ENCODE measurements at places on chromosomes 6 and 20.

GRCh38 chr6:136927292-136927691 lies 5.2 kb downstream of the SLC35D3 start:
- H3K36me3 ChIP-seq = no peaks in the 10 kb centered on the region
- H3K27ac ChIP-seq = no peak overlapping the region
- H3K27me3 ChIP-seq = peaks cover 19% of the 10 kb centered on the region
- DNase-seq = no peak
- H3K4me1 ChIP-seq = peaks cover 15% of the 10 kb centered on the region

DNA sequence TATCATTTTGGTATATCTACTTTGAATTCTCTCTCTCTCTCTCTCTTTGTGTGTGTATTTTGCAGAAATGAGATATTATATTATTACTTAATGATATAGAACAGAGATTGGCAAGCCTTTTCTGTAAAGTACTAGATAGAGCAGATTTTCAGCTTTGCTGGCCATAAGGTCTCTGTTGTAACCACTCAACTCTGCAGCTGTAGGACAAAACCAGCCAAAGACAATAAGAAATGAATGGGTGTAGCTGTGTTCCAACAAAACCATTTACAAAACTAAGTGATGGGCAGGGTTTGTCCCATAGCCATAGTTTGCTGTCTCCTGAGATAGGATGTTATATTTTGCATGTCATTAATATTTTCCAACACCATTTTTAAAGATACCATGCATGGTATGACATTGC lies 91.2 kb upstream of the TSHZ2 start:
- no peaks in the 10 kb centered on the region for H3K4me1 ChIP-seq
- DNase-seq = no peak
- no peaks in the 10 kb centered on the region for H3K27me3 ChIP-seq

GRCh38 chr6:54071821-54072340 lies 39.4 kb upstream of the MLIP start:
- no peak overlapping the region for H3K27ac ChIP-seq
- no peak overlapping the region for H3K4me3 ChIP-seq
- H3K27me3 ChIP-seq = no peaks in the 10 kb centered on the region
- H3K36me3 ChIP-seq = no peaks in the 10 kb centered on the region

DNA sequence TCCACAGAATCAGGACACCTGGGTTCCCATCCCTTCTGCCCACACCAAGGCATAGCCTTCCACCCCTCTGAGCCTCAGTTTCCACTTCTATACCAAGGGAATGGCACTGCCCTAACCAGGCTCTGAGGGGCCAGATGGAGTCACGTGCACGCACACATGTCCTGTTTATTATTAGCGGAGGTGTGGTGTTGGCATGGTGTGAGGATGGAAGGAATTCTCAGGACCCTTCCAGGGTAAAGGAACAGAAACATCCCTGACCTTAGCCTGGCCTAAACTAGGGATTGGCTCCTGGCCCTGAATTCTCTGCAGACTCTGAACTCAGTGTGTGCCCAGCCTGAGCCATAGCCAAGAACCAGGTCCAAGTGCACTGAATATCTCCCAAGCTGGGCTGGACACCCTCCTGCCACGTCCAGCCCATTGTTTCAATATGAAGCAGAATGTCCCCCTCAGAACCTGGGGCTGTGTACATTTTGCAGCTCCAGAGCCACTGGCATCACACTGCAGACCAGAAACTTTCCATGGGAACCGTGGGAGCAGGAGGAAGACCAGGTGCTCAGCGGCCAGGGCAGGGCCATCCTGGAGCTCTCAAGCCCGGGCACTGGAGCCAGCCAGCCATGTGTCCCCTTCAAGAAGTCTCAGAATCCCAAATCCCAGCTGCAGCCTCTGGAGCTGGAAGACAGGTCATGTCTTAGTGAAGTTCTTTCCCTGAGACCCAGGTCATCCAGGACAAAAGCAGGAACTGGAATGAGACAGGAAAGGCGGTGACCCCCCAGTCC lies 208.4 kb downstream of the ANKRD60 start:
- no peaks in the 10 kb centered on the region for H3K4me1 ChIP-seq
- no peak for DNase-seq
- peaks cover 6% of the 10 kb centered on the region for H3K27me3 ChIP-seq
- no peak overlapping the region for H3K4me3 ChIP-seq
- H3K27ac ChIP-seq = no peak overlapping the region

DNA sequence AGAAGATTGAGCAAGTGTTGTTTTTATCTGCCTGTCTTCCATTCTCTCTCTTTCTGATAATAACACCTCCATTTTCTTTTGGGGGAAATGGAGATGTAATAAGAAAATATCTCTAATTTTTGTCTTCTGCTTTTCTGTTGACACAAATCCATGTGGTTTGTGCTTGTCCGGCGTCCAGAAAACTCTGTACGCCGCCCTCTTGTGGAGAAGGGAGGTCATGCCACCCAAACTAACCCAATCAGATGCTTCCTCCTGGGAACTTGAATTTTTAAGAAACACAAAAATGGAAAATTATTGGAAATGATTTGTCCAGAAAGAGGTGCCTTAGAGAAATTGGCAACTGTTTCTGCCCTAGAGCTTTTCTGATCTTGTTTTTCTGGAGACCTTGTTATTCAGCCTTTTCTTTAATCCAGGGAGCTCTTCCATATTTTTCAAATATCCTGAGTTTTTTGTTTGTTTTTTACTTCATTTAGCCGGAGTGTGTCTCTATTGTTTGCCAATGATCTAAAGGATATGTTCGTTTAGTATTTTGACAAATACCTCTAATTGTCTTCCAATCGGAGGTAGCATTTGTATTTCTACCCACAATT lies 17.8 kb upstream of the FNDC1 start:
- no peaks in the 10 kb centered on the region for H3K36me3 ChIP-seq
- H3K4me1 ChIP-seq = no peaks in the 10 kb centered on the region
- H3K27me3 ChIP-seq = no peaks in the 10 kb centered on the region
- no peak for DNase-seq
